Esophagus mucosa (tissue), 1 donor: ENCODE measurements at places on chromosomes 13 and 19. TPM values are rescaled to one million over a fixed set of nuclear protein-coding genes. Genes with fewer than 3 reads are reported as not detected.

DNA sequence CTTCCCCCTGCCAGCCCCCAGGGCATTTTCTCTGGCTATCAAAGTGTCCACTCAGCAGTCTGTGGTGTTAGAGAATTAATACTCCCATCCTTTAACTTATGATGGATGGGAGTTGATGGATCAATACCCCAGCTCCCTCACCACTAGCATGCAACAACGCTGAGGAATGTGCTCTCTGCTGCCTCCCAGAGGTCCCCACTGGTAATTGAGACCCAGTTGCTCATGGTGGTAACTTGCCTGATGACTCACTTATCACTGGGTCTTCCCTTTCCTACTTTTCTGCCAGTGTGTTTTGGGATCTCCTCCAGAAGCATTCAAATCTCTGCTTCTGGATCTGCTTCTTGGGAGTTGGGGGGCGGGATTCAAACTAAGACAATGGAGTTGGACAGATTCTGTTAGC lies 20.3 kb upstream of the CACNA1A start:
- no peak for ATAC-seq

GRCh38 chr19:45499196-45500180 lies 1.2 kb downstream of the PPM1N start:
- ATAC-seq = peak; percentile 29

GRCh38 chr13:105177265-105177900 lies 1358.1 kb downstream of the EFNB2 start:
- ATAC-seq = no peak

DNA sequence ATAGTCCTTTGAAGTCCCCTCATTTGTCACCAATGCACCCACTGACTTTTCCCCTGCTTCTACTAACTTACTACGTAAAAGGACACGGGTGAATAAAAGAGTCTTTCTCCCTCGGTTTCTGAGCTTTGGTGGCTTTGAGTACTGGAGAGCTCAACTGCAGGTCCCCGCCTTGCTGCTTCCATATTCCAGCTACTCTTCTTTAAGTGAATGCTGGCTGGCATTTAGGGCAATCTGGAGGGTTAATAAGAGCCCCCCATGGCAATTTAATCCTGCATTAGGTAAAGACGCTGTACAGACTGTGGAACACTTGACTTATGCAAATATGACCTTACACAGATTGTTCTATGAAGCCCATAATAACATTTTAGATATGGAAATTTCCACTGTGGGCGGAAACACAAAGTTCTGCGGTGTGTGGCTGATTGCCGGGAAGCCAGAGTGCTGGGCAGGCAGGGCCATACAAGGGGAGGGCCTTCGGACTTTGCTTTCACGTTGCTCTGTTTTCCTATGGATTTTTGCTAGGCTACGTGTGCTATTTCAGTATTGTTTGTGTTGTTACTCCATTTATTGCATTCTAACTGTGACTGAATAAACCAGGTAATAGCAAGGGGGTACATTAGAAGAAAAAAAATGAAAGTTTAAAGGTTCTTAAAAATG lies 97.5 kb downstream of the SLC10A2 start:
- no peak for ATAC-seq

Gene NAT14
- 7.5 TPM for total RNA-seq

DNA sequence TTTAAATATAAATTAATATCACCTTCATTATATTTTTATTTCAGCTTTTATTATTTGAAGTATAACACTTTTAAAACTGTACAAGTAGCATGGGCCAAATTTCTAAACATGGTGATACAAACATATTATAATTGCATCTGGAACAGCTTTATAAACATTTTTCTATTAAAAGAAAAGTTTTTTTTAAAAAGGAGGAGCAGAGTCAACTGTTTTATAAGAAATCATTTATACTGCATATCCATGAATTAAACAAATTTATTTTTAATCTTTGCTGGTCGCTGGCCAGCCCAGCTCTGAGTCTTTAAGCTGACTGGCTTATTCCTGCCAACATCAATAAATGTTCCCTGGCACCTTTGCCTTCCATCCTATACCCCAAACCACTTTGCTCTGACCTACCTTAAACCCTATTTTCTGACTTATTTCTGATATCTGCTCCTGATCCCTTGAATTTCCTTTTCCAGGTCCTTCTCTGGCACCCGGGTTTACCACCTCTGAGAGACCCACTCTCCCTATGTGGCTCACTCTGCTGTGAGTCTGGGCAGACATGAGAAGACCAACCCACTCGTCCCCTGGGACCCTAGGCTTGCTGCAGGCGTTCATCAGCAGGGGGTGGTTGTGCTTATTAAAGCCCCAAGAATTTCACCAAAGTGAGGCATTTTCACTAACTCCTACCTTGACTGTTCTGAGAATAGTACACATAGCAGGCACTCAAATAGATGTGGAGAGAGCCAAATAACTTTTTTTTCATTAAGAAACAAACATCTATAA lies 220.3 kb downstream of the KLF12 start:
- ATAC-seq = no peak

Gene PKN1
- 10.5 TPM for total RNA-seq

- peak; percentile 6 for ATAC-seq
Measured at GRCh38 chr19:8340341-8341096, 2.5 kb downstream of the KANK3 start.

GRCh38 chr13:83065108-83065507 lies 817.2 kb downstream of the SLITRK1 start:
- no peak for ATAC-seq

- ATAC-seq = no peak
Measured at GRCh38 chr13:52664272-52664671, 11.6 kb downstream of the SUGT1 start.

- peak; percentile 21 for ATAC-seq
Measured at GRCh38 chr19:55647732-55648584, at the start of gene CCDC106. TSS of gene CCDC106 (plus strand) at chr19:55648212. CDS start at chr19:55649047, 835 bp downstream.

Gene SPIB
- 0.44 TPM for total RNA-seq

Gene COL4A2
- 30.8 TPM for total RNA-seq
